ENCODE measurements at places on chromosomes 1 and 21.

GRCh38 chr1:236133339-236133738 lies 9.0 kb upstream of the GPR137B start:
- DNase-seq, result no peak

DNA sequence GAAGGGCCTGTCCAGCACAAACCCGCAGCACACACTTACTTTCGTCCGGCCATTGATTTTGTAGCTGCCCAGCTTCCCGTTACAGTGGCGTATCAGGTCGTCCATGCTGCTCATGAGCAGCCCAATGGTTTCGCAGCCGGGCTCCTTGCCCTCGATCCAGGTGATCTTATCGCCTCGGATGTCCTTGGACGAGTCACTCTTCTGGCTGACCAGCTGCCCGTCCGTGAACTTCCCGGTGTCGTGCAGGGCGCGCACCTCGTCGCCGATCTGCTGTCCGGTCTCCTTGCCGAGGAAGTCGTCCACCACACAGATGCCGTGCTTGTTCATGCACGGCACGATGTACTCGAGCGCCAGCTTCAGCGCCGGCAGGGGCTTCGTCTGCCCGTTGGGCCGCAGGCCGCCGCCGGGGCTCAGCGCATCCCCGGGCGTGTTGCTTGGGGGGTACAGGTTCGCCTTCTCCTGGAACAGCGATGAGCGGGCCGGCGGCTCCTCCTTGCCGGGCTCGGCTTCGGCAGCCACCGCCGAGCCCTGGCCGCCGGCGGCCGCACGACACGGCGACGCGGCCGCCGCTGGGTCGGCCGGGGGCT lies 1.0 kb downstream of the EGLN1 start:
- DNase-seq, result peak; percentile 59

- no peak for DNase-seq
Observed at GRCh38 chr1:204623365-204623893, 62.1 kb downstream of the LRRN2 start.

- DNase-seq, result peak; percentile 10
Observed at GRCh38 chr1:40848530-40849189, 13.5 kb downstream of the CITED4 start.

GRCh38 chr1:29462096-29462495 lies 225.8 kb downstream of the PTPRU start:
- DNase-seq, result no peak
